ENCODE measurements at places on chromosomes 5 and 9.
A peak's percentile ranks its signal among the peaks of the same experiment; 100 is the strongest.

DNA sequence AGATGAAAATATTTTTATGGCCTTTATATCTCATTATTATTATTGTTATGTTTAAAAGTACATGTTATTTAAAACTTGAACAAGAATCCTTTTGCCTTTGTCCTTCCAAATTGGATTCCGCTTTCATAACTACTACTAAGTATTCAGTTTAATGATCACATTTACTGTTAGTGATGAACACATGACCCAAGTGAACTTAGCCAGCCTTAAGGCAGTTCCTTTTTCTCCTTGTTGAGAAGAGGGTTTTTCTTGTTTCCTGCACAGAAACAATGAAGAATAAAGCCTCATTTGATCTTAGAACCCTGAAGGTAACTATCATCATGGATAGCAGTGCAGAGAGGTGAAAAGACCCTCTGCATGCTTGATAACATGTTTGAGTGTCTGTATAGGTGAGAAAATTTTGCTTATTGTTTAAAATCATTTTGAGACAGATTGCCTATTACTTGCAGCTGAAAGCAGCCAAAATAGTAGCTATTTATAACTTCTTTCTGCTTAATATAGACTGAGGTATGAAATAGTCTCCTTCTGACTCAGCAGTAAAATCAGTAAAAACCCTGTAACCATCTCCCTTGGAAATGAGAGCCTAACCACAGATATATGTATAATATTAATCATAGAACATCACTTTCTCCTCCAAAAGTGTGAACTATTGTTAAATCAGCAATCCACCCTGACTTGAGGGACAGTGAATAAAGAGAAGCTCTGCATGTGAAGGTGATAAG, 266.2 kb downstream of the SPATA31D1 start:
- DNase-seq: no peak

DNA sequence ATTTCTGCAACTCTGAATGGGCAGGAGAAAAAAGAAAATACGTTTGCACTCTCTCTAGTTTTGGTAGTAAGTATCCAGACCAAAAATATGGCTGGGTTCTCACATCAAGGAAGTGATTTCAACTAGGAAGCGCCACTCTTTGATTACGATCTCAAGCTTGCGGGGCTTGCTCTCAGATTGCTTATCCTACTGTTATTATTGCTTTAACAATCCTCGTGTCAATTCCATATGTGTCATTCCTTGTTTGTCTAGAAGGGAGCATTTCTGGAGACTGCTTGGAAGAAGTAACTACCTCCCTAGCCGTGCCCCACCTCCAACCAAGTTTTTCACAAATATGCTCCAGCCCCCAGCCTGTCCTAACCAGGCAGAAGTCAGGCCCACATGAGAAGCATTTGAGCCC, 3.5 kb downstream of the PRUNE2 start:
- no peak for DNase-seq

GRCh38 chr5:53782620-53783019, 222.2 kb downstream of the NDUFS4 start:
- no peak for DNase-seq

DNA sequence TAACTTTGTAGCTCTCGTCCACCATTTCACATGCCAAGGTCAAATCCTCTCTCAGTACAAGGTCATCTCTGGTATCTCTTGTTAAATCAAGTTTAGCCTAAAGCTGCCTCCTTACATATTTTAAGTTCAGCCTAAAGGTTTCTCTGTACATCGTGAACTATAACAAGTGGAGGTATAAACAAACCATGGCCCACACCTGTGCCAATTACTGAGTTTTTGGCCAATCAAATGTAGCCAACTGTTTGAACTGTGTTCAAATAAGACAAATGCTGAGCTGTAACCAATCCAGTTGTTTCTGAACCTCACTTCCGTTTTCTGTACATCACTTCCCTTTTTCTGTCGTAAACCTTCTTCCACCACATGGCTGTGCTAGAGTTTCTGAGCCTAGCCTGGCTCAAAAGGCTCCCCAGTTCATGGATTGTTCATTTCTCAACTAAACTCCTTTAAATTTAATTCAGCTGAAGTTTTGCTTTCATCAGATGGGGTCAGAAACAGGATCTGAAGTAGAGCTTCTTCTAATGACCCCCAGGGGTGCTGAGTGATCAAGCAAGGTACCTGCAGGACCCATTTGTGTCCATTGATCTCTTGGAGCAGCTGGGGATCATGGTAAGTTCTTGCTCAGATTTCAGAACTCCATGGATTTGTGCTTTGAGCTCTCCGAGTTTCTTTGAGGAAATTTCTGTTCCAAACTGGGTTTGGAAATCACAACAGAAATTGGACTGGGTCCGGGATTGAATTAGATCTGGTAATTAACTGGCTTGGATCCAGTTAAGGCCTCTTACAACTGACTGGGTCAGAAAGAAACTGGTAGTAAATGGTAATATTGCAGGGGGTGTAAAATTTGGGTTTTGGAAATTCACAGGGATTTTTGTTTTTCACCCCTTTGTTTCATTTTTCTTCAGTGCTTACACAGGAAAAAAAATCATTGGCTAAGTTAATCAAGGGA, 11.0 kb upstream of the NANS start:
- DNase-seq: no peak

DNA sequence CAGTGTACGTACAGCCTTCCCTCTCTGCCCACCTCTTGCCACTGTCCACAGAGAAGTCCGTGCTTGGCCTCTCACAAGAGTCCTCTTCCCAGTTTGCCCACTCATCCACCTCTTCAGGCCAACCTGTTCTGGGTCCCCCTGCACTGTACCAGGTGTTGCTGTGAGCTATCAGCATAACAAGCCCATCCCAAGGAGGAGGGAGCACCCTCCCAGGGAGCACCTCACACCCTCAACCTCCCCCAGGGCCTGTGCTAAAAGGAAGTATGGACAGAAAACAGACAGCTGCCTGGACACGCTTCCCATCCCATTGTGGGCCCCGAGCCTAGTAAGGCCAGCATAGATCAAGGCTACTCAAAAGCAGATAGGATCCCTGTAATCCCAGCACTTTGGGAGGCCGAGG, 114.2 kb upstream of the ICE1 start:
- no peak for DNase-seq

DNA sequence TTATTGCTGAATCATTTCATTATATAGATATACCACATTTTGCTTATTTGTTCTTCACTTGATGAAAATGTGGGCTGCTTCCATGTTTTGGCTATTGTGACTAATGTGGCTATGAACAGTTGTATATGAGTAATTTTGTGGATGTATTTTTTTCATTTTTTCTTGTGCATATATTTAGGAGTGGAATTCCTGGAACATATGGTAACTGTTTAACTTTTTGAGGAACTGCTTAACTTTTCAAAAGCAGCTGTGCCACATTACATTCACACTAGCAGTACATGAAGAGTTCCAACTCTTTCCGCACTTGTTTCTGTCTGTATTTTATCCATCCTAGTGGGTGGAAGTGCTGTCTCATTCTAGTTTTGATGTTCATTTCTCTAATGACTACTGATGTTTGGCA, 67.8 kb downstream of the JAK2 start:
- DNase-seq: no peak

DNA sequence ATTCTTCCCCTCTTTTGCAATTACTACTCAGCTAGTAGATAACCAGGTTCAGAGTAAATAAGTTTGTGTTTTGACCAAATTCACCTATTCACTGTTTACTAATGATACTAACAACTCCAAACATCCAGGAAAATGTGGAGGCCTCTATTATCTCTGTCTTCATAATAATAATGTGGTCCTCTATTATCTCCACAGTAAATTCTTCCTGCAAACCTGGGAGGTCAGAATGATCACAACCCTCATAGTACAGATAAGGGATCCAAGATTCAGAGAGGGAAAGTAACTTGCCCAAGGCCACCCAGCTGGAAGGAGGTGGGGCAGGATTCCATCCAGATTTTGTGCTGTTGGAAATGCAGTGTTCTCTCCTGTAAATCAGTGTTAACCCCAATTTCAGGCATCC, 9.6 kb upstream of the MSX2 start:
- no peak for DNase-seq

DNA sequence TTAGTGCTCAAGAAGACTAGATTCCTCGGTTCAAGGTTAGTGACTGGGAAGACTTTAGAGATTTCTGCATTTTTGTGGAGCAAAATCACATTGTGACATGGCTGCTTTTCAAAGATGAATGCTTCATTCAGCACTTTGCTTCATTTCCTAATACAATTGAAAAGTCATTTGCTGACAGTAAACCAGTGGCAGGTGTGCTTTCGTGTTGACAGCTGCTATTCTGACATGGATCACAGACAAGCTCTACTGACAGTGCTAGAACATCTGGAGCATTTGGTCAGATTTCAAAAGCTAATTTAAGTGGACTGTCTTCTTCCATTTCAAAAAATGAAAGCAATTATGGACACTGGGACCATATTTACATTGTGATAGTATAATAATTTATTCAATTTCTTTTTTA, 1060.1 kb downstream of the PTPRD start:
- no peak for DNase-seq

GRCh38 chr5:132797651-132798050, 15.5 kb upstream of the SOWAHA start:
- no peak for DNase-seq

DNA sequence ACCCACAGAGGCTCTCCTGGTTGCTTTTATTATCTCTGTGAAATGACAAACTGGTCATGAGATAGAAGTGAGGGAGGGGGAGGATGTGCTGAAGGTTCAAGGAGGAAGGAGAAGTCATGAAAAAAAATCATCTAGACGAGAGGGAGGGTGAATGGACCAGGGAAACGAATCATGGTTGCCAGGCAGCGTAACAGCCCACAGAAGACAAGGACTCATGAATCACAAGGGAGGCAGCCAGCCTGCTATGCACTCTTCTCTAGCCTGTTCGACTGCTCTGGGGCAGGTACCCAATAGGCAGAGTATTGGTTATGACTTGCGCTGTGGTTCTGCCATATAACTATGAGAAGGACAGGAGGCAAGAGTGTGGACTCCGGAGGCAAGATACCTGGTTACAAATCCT, 475.2 kb downstream of the CDK5RAP2 start:
- DNase-seq: no peak

GRCh38 chr5:8864053-8864452, 681.8 kb downstream of the SEMA5A start:
- DNase-seq: peak; percentile 78

GRCh38 chr9:20853866-20854265, 169.8 kb downstream of the FOCAD start:
- DNase-seq: no peak

DNA sequence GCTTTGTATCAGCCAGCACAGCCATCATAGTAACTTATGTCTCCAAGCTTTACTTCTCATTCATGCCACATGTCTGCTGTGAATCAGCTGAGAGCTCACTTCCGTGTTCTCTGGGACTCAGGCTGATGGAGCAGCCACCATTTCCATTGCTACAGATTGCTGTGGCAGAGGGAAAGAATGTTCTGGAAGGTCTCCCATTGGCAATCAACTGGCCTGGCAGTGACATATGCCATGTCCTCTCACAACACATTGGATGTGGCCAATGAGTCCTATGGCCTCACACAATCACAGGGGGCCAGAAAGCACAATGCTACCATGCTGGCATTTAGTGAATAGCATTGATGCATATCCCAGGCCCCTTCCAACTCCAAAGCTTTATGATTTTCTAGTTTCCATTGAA, 44.1 kb downstream of the KIF4B start:
- DNase-seq: no peak

DNA sequence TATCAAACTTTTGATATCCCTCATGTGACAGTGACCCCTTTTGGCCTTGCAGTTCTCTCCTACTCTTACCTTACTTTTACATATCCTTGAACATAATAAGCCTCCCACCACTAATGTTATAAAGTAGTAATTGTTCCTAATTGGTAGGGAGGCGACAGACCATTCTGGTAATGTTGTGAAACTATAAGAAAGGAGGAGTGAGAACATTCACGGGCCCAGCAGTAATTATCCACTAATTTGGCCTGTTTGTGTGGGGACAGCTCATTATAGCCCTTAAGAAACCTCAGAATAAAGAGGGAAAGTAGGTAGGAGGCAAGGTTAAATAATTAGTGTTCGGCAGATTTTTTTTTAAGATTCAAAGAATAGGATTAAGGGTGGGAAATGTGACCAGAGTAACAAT, 1046.5 kb upstream of the ARRDC3 start:
- no peak for DNase-seq

- DNase-seq: no peak
These were observed 120.3 kb upstream of the SPATA31C2 start for GRCh38 chr9:88258601-88259000.

- DNase-seq: peak; percentile 81
These were observed at the start of gene TNC for GRCh38 chr9:115117999-115118878. Gene TNC (minus strand): TSS chr9:115118157. CDS start chr9:115091018, 27,139 bp downstream.

DNA sequence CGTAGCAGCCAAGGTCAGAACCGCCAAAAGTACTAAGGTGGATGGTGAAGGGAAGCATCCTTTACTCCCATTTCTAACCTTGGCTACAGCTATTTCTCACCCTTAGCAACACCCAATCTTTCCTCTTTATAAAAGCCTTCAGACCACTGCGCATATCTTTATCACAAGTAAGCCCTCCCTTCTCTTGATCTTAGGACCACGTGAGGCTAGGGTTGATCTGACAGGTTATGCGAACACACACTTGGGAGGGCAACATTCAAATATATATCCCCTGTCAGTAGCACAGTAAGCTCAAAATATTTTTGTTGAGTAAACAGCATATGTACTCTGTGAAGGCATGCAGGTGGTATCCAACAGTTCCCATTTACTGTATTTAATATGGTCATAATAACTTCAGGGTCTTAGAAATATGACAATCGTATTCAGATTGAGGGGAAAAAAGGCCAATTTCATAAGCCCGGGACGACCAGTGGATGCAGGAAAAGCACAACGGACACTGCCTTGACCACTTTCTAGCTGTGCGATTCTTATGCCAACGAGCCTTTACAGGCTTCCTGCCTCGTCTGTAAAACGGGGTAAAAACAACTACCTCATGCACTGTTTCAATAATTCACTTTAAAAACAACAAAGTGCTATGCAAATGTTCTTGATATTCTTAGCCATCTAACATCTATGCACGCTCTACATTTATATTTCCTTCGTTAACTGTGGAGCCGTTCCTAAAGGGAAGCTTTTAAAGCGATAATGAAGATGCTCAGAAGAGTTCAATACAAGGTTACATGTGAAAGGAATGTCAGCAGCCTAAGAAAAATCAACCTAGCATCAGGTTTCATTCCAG, 1.3 kb downstream of the ARSB start:
- peak; percentile 58 for DNase-seq

DNA sequence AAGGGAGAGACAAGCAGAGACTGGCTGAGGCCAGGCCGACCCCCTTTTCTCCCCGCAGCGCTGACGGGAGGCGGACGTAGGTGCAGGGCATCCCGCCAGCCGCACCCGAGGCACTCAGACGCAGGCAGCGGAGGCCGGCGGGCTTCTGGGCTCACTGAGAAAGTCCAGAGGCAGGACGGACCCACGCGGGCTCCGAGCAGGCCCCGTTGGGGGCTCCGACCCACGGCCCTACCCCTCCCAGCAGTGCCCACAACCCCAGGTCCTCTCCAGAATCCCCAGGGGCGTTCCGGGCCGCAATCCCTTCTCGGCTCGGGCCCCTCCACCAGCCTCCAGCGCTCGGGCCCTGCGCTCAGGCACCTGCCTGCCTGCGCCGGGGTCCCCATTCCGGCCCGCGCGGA, 543 bp downstream of the MTMR12 start:
- peak; percentile 68 for DNase-seq

GRCh38 chr5:106086352-106086751, 1584.4 kb downstream of the EFNA5 start:
- DNase-seq: peak; percentile 64

GRCh38 chr5:56814361-56814962, 887 bp upstream of the MAP3K1 start:
- DNase-seq: peak; percentile 60
